ENCODE measurements at places on chromosomes 12 and 14.
A peak's percentile ranks its signal among the peaks of the same experiment; 100 is the strongest.

GRCh38 chr12:119011231-119011630, 29.9 kb downstream of the SRRM4 start:
- peak; percentile 21 for DNase-seq

GRCh38 chr14:75941030-75941429, 40.8 kb downstream of the TGFB3 start:
- DNase-seq: no peak

DNA sequence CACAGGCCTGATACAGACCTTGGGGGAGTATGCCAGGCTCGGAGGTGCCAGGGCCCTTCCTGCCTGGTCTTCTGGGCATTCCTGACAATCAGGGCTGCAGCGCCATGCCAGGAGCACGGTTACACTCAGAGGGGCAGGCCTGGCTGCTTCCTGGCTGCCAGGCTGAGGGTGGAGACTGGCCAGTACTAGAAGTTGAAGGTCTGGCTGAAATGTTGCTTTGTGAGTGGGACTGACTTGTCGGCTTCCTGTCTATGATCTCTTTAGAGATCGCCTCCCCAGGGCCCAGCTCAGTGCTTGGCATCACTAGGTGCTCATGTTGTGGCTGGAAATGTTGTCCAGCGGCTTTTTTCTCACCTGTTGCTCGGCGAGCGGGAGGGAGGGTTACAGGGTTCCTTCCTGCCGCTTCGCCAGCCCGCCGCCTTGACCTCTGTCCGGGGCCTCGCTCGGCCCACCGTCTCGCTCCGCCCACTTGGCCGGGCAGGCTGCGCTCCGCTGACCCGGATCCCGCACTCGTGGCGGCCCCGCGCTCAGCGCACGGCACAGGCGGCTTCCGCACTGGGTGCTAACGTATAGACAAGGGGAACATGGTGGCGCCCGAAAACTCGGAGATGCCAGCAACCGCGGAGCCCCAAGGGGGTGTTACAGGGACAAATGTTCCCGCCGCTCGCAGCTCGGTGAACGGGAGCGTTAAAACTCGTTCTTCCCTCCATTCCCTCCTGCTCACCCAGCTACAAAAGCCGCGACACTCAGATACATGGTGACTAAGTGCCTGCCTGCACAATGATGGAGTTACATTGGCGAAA, 32.6 kb downstream of the PAPLN start:
- DNase-seq: no peak

DNA sequence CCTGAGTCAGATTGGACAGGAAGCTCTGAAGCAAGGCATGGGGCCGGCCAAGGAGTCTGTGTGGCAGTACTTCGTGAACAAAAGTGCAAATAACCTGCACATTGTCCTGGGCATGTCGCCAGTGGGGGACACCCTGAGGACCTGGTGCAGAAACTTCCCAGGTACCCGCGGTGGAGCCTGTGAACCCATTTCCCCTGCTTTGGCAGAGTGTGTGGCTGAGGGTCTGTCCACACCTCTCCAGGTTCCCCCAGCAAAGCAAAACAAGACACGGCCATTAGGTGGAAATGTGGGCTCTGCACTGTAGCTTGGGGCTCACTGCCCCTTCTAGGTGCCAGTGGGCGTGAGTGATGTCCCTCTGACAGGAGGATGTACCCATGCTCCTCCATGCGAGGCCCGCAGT, 79.4 kb downstream of the CCDC92 start:
- DNase-seq: no peak

DNA sequence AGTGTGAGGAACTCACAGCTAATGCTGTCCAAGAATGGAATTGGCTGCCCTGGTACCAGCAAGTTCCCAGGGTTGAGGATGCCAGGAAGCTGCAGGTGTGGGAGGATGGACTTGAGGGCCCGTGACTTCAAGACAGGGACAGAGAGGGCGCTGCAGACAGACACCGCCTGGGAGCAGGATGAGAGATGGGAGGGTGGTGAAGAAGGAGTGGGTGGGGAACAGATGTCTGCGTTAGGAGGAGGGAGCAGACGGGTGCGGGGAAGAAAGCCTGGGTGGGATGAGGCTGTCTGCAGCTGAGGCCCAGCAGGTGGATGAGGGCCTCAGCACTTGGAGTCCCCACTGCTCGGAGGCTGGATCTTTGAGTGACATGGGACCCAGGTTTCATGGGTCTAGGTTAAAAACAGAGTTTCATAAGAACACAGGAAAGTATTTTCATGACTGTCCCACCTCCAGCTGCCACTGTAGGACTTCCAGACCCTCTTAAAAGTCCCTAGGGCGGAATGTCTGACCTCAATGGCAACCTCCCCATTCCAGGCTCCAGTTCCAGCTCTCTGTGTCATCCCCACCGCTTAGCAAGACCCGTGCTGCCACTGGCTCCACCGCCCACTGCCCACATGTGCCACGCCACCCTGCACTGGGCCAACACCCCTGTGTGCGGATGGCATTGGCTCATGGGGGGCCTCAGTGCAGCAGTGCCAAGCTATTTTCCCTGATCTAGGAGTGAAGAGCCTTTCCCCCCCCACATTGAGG, 70.3 kb upstream of the SCN8A start:
- DNase-seq: peak; percentile 67

DNA sequence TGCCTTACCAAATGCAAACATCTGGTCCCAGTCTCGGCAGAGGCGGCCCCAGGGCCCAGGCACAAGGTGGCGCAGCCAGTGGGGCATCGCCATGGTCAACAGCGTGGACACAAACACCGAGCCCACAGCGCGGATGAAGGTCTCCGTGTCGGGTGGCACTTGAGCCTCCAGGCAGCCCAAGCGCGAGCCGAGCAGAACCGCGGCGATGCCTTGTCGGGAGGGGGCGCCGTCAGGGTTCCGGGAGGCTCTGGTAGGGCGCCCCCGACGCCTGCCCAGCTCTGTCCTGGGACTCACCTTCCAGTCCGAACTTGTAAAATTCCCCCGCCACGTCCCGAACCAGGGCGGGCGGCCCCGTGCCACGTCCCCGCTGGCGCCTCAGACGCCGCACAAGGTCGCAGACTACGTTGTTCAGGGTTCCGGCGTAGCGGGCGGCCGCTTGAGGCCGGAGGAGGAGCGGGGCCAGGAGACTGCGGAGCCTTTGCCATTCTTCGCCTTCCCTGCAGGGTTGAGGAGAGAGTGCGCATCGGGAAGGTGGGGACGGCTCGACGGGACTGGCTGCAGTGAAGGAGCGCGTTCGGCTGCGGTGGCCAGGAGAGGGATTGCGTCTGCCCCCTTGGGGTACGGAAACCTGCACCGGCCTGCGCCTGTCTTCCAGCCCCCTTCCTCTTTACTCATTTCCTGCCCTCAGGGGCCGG, 1.7 kb downstream of the CYP27B1 start:
- DNase-seq: peak; percentile 66

GRCh38 chr12:57756406-57757341, 1.8 kb downstream of the MARCHF9 start:
- peak; percentile 68 for DNase-seq

DNA sequence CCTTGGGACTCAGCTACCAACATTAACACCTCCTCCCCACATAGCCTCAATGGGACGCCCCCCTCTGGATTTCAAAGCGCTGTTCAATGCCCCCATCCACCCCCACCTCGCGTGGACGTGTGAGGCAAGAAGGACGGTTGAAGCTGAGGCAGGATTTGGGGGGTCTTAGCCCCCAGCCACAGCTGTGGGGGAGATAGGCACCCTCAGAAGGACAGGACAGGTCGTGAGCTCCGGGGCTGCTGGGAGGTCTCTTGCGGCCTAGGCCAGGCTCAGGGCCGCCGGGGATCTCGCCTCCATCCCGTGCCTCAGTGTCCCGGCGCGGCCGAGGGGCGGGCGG, 8.3 kb upstream of the SP7 start:
- no peak for DNase-seq

DNA sequence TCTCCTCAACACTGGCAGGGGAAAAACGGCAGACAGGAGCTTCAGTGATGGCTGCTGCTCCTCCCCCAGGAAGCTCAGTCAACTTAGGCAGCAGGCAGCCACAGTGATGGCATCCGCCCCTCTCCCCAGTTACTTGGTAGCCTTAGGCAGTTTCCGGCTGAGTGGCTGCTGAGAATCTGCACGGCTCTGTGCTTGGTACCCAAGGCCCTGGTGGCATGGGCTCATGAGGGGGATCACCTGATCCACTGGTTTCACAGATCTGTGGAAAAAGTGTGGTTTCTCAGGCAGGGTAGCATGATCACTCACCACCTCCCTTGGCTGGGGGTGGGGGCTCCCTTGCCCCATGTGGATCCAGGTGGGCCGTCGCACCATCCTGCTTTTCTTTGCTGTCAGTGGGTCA, 244.6 kb upstream of the MDGA2 start:
- peak; percentile 76 for DNase-seq

DNA sequence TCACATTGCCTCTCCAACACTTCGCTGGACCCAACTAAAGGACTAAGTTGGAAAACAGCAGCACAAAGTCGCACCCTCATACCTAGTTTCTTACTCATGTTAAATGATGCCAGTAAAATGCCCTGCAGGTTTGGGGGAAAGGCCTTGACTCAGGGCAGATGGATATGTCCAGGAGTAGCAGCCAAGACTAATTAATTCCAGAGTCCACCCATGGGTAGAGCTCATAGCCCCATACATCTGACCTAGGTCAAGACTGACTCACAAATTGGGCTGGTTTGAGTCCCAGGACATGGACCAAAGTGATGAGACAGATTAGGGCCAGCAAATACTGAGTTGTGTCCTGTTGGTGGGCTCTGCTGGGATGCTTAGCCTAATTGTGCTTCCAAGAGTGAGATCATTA, 224.0 kb upstream of the BTG1 start:
- no peak for DNase-seq

DNA sequence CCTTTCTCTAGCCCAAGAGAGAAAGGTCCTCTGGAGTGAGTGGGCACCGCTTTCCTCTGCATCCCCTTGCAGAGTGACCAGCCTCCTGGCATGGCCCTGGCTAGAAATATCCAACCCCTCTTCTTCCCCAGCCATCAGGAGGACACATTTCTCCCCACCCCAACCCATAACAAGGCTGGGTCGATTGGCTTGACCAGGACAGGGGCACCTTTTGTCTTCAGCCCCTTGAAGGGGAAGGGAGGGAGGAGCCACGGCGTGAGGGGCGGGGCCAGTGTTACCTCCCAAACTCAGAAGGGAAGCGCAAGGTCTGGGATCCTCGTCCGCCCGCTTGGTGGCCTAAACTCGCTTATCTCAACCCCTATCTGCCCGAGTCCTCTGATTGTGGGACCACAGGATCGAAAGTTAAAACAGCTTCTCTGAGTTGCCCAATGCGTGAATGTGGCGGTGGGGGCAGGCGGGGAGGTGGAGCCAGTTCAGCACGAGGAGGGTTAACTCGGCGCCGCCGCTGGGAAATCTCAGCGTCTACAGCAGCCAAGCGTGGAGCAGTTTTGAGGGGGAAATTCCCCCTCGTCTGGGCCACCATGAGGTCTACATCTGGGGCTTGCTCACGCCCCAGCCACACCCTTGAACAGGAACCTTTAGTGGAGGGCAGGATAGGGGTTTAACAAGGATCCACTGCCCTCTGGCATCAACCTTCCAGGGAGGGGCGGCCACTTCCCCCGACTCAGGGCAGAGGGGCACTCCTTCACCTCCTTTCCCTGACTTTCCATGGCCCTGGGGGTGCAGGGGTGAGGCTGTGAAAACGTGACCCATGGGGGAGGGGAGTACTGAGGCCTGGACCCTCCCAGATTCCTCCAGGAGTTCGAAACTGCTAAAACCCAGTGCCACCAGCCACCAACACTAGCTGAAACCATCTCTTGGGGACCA, 795 bp downstream of the STAT6 start:
- DNase-seq: no peak

GRCh38 chr12:21328578-21328977, 6.1 kb downstream of the SLCO1A2 start:
- no peak for DNase-seq

GRCh38 chr12:93852173-93852591, 175.0 kb downstream of the CRADD start:
- no peak for DNase-seq

DNA sequence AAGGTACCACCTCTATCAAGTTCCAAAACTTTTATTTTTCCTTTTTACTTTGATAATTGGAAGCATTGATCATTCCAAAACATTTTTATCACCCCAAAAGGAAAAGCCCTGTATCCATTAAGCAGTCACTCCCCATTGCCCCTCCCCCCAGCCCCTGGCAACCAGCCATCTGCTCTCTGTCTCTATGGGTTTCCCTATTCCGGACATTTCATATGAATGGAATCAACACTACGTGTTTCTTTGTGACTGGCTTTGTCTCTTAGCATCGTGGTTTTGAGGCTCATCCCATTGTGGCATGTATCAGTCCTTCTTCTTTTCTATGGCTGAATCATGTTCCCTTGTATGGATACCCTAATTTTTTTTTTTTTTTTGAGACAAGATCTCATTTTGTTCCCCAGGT, 18.0 kb upstream of the PHETA1 start:
- peak; percentile 37 for DNase-seq

DNA sequence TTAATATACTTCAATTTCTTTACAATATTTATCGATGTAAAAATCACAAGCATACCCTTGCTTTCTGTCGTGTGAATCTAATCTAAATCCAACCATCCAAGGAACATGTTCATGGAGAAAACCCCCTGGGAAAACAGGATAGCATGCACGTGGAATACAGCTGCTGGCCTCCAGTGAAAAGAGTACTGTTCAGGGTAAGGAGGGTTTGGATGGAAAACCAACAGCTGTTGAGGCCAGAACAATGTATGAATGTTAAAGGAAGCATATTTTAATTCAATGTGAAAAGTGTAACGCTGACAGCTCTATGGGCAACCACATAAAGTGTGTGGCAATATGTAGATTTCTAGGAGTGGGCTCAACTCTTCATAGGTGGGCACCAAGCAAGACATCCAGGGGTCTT, 344.0 kb downstream of the TMEM132D start:
- no peak for DNase-seq

DNA sequence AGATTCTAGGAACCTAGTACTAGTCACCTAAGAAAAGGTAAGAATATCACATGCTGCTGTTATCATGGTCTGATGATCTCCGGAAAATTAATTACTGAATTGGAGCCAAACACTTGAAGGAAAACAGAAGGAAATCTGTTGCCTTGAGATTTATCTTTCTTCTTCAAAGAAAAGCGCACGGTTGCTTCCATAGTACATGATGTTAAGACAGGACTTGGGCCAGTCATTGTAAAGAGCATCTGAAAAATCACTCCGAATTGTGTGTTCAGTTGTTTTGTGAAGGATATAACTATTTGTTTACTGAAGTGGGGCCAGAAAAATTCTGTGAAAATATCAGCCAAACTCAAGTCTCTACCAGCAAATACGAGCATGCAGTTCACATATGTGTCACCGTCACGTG, 134.9 kb upstream of the FOXN3 start:
- no peak for DNase-seq

GRCh38 chr12:117134059-117134458, 34.8 kb upstream of the TESC start:
- DNase-seq: no peak

DNA sequence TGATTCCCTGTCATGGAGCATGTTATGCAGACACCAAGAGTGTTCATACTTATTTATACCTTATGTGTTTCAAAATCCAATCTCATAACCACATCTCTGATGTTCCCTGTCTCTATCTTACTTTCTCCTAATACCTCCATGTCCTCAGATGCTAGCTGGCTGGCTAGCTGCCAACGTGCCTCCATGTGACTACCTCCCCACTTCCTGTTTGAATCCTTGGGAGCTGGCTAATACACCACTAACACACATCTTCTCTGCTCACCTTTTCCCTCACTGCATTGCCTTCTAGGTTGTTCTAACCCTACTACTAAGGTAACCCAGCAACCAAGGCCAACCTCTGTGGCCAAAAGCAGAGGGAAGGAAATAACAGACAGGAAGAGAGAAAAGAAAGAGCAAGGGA, 27.3 kb downstream of the TTC5 start:
- peak; percentile 50 for DNase-seq
